ENCODE measurements at places on chromosomes 4 and X. TPM values are rescaled to one million over a fixed set of nuclear protein-coding genes. Genes with fewer than 3 reads are reported as not detected.

DNA sequence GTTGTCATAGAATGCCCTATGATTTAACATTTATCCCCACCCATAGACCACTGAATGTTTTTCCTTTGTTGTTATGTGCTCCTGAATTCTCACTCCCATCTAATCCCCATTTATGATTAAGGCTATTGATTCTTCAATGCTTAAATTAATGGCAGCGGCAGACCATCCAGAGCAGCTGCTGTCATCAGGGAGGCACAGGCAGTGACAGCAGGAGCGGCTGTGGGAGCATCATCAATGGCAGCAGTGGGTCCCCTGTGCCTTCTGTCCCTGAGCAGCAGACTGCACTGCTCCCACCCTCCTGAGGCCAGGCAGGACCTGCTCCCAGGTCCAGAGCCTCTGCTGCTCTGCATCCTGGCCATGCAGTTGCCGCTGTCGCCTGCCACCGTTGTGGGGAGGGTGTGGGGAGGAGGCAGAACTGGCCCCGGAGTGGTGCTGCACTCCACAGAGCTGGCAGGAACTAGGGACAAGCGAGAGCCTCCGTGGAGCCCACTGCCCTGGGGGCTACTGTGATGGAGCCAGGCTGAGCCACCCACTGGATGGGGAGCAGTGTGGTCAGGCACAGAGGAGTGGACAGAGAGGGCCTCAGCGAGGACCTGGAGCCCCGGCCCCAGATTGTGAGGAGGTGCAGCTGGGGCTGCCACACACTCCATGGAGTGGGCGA is 29.0 kb downstream of the NAA11 start:
- H3K27ac ChIP-seq: no peak overlapping the region
- H3K36me3 ChIP-seq: no peaks in the 10 kb centered on the region
- no peak overlapping the region for H3K4me3 ChIP-seq
- no peak for DNase-seq

DNA sequence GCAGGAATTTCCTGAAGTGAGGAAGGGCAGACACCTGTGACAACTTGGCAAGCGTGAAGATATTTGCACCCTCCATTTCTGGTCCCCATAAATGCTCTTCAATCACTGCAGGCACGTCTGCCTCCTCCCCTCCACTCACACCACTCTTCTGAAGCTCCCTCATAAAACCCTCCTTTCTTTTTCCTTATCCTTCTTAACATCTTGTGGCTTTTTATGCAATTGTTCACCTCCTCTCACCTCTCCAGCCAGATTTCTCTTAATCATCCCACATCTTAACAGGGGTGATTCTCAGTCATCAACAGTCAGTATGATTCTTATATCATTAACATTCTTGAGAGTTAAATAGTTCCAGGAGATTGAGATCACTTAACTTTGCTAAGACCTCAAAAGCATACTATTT is 277.4 kb downstream of the SPRY1 start:
- no peak overlapping the region for H3K27ac ChIP-seq
- no peak for DNase-seq
- no peaks in the 10 kb centered on the region for H3K36me3 ChIP-seq
- no peak overlapping the region for H3K4me3 ChIP-seq
- no peaks in the 10 kb centered on the region for H3K27me3 ChIP-seq

DNA sequence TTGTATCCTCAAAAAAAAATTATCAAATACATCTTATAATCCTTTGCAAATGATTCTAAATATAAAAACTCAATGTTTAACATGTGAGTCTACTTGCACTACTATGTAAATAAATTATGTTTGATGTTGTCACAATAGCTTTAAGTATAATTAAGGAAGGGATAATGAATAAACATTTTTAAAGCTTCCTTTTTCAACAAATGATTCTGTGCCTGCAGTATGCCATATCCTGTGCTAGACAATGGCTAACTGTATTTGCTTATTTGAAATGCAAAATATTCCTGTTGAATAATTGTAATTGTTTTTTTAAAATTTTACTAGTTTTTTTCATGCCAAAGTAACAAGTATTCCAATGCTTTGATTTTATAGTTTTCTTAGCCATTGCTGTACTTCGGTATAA is 59.0 kb upstream of the NDUFC1 start:
- no peak overlapping the region for H3K4me3 ChIP-seq
- peaks cover 75% of the 10 kb centered on the region for H3K36me3 ChIP-seq
- H3K27ac ChIP-seq: no peak overlapping the region

- no peaks in the 10 kb centered on the region for H3K4me1 ChIP-seq
- H3K27ac ChIP-seq: no peak overlapping the region
- no peaks in the 10 kb centered on the region for H3K36me3 ChIP-seq
These were observed 597.2 kb downstream of the INPP4B start for GRCh38 chr4:142248946-142249345.

DNA sequence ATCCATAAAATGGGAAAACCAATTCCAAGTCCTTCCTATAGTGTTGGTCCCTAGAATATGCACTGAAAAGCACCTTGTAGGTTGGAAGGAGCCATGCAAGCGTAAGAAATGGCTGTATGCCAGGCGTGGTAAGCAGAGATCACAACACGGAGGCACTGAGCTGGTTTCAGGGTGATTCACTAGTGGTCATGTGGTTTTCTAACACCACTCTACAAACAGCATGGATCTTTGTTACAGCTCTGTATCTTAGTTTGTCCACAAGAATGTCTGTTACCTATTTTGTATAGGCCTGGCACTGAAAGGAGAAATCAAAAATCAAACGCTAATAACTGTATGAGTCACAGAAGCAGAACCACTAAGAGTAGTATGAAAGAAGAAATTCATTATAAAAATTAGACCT is 71.9 kb downstream of the MAGEB17 start:
- no peaks in the 10 kb centered on the region for H3K27me3 ChIP-seq
- no peak overlapping the region for H3K4me3 ChIP-seq
- no peak overlapping the region for H3K27ac ChIP-seq

F8A3 gene
- 4.5 TPM for total RNA-seq

GAR1 gene
- total RNA-seq: 10.9 TPM

All from Karpas-422 (cell line).